ENCODE measurements at places on chromosomes 1 and 21.

DNA sequence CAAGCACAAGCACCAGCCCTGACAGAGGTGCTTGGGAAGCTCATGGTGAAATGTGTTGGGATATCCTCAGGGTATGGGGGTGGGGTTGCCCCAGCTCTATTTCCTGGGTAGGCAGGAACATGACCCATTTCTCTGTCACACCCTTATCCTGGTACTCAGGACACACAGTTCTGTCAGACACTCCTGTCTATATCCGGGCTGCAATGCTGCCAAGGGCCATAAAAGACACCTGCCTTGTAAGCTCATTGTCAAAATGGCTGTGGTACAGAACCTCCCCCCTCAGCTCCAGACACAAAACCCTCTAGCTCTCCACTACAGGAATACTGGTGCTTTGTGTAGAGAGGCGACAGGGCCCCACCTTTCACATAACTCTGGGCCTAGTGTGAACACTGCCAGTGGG, 636.7 kb downstream of the PLA2G4A start:
- no peak for DNase-seq

- DNase-seq: no peak
Observed at GRCh38 chr1:31407029-31407626, 5.9 kb upstream of the SERINC2 start.

DNA sequence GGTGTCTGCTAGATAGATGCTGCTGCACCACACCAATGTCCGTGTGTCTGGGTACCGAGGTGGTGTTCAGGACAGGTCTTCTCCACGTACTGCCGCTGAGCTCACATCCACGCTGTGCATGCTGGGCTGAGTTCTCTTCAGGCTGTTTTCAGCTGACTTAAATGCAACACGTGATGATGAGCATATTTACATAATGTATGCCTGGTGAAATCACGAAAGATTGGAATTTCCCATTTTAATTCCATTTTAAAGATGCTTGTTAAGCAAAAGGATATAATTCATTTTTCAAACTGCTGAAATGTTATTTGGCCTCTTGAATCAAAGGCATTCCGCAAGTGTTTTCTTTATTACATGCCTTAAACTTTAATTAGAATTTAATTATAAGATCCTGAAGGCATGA, 107.9 kb downstream of the FGGY start:
- no peak for DNase-seq

DNA sequence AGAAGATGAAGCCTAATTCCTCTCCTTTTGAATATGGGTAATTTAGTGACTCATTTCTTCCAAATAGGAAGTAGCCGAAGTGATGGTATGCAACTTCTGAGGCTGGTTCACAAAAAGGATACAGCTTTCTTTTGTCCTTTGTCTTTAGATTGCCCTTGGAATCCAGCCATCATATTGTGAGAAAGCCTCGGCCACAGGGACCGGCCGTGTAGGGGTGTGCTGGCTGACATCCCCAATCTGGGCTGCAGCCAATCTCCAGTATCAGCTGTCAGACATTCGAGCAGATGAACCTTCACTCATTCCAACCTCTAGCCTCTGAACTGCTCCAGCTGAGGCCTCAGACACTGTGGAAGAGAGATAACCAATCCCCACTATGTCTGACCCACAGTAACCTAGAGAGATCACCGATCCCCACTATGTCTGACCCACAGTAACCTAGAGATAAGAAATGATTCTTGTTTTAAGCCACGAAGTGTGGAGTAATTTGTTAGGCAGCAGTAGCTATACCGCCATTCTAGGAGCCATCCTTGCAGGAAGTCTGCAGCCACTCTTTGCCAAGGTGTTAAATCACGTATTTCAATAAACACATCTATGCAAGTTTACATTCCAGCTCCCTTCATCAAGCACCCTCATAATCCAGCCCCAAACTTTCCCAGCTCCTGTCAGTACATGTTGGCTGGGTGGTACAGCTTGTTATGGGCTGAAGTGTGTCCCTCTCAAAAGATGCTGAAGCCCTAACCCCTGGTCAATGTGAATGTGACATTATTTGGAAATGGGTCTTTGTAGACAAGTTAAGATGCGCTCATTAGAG, 2.9 kb upstream of the DIP2A start:
- DNase-seq: no peak

GRCh38 chr1:40183055-40183710, 22.0 kb downstream of the RLF start:
- DNase-seq: no peak

DNA sequence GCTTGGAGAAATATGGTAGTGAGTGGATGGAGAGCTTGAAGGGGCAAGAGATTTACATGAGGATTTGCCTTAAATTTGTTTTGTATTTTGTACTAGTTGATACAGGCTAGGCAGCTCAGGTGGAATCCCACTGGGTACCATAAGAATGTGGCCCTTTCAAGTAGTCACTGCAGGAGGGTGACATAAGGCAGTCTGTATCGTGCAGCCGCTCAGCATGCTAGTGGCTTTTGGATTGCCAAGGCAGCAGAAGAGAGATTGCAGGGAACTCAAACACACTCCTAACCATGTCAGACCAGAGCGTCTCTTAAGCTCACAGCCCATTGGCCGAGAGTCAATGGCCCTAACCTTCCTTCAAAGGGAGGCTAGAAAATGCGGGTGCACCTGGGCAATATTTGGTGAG, 420.0 kb downstream of the ADGRL2 start:
- DNase-seq: no peak

DNA sequence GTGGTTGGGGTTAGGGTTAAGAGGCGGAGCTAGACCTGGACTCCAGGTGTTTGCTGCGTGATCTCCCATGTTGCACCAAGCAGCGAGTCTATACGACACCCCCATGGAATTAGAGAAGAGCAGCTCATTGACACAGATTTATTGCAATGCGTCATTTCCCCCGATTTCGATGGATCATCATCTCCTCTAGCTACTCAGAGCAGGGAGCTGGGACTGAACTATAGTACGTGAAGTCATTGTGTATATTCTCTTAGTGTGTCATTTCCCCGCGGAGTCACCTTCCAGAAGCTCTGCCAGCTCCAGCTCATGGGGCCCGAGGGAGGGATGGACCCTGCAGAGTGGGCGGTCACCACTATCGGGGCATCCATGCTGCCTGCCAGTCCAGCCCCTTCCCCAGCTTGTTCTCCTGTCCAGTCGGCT, 7.5 kb upstream of the C2CD2 start:
- no peak for DNase-seq

Measured in naive thymus-derived CD8-positive, alpha-beta T cell (primary cell).